Astrocyte of the spinal cord (primary cell): ENCODE measurements at places on chromosomes 1 and 21.

GRCh38 chr1:22761821-22762220, 51.2 kb downstream of the EPHB2 start:
- DNase-seq, result no peak

GRCh38 chr1:161749509-161750407, at the start of gene DUSP12:
DUSP12 (plus strand) TSS chr1:161749786; CDS start chr1:161749802, 16 bp downstream.
- peak; percentile 96 for DNase-seq

DNA sequence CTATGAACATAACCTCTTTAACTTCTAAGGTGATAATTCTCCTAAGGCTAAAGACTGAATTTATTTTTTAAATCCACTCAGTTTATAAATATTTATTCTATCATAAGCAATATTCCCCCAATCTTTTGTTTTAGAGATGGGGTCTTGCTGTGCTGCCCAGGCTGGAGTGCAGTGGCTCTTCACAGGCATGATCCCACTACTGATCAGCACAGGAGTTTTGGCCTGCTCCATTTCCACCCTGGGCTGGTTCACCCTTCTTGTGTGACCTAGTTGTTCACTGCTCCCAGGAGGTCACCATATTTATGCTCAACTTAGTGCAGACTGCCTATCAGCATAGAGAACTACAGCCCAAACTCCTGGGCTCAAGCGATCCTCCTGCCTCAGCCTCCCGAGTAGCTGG, 38.6 kb downstream of the LPGAT1 start:
- DNase-seq, result no peak

GRCh38 chr21:33394260-33394659, 9.0 kb upstream of the IFNGR2 start:
- DNase-seq, result no peak

DNA sequence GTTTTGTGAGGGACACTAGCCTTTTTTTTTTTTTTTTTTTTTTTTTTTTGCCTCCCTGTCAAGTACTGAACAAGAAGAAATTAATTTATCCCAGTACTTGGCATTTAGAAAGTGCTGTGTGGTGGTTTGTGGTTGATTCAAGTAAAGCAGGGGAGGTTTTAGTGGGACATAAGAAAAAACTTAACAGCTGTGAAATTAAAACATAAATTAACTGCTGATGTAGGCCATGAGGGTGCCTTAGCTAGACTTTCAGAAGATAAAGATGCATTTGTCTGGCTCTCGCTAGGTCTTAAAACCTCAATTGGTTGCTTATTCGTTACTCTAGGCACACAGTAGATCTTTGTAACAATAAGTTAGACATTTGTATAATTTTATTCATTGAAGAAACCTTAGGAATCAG, 52.3 kb downstream of the SPATA46 start:
- DNase-seq, result no peak

DNA sequence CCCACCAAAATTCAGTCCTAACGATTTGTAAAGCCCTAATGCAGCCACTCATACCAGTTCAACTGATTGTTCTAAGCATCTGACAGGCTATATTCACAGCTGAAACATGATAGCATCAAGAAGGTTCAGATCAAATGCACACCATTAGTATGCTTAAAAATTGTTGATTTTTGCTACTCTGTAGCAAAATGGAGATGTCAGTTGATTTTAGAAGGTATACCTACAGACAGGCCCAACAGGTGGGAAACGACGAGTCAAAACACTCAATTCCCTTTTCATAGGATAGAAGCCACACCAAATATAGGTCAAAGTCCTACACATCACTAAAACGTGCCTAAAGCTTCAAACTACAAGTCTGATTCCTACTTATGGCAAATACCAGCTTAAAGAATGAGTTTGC, 6.7 kb downstream of the SFPQ start:
- DNase-seq, result no peak

GRCh38 chr21:28885853-28886177, 106.9 kb downstream of the LTN1 start:
- no peak for DNase-seq

GRCh38 chr1:246947255-246947654, 15.5 kb upstream of the AHCTF1 start:
- DNase-seq, result peak; percentile 87

- DNase-seq, result peak; percentile 15
Observed at GRCh38 chr1:108610073-108610472, 50.2 kb downstream of the EEIG2 start.

GRCh38 chr1:89363196-89363595, 663 bp upstream of the GBP6 start:
- DNase-seq, result peak; percentile 4

DNA sequence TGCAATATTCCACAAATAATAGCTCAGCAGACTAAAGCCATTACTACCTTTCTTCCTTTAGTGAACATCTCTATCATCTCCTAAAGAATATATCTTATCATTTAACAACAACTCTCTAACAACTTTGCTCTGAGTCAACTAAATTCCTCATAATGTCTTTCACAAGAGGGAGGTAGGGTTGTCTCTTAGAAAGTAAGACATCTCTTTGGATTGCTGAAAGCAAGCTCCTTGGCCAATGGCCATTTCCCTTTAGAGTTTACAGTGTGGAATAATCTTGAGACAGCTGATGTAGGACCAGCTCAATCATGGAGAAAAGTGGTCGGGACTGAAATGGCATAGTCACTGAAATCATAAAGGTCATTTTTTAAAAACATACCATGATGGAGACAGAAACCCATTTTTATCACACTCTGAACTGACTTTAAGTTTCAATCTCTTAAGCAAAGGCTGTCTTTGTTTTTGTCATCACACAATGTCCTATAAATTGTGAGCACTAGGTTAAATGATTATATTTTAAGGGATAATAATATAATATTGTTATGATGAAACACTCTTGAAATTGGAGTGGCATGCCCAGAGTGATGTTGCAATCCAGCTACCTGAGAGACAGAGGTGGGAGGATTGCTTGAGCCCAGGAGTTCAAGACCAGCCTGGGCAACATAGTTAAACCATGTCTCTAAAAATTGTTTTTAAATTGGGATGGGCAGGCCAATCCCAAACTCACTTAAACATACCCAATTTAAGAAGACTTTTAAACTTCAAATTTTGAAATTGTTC, 91.1 kb downstream of the SLC44A5 start:
- DNase-seq, result no peak

DNA sequence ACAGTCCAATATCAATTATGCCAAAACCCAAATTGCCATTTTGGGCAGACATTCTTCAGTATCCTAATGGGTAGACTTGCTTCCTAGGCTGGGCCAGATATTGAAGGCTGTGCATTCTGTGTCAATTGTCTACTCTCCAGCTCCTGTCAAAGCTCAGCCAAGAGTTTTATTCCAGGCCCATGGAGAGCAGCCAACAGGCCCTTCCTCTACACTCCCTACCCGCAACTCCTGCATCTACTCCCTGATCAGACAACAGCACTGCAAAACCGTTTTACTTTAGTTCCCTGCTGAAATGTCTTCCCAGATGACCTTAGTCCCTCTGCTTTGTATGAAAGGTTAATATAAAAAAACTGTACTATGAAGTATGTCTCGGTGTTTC, 6.6 kb upstream of the ADORA3 start:
- no peak for DNase-seq

- DNase-seq, result no peak
Observed at GRCh38 chr1:171107262-171107940, 16.7 kb downstream of the FMO3 start.

- DNase-seq, result no peak
Observed at GRCh38 chr1:59057796-59058195, 239.1 kb upstream of the FGGY start.

DNA sequence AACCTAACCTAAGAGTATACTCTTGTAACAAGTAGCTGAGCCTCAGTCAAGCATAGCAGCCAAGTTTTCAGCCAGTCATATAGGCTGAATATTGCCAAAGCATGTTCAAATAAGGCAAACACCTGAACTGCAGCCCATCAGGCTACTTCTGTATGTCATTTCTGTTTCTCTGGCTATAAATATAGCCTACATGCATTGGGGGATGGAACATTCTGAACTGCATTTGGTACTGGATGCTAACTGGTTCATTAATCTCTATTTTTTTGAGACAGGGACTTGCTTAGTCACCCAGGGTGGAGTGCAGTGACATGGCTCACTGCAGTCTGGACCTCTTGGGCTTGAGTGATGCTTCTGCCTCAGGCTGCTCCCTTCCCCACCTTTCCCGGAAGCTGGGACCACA, 37.3 kb downstream of the MAST2 start:
- DNase-seq, result no peak

- DNase-seq, result peak; percentile 50
Observed at GRCh38 chr1:115469703-115470476, 131.8 kb upstream of the NGF start.

GRCh38 chr1:225733254-225733653, 44.4 kb upstream of the SRP9 start:
- DNase-seq, result no peak

- DNase-seq, result peak; percentile 18
Observed at GRCh38 chr1:95742591-95743089, 508.6 kb downstream of the RWDD3 start.

GRCh38 chr1:213008564-213008963, 7.1 kb downstream of the ANGEL2 start:
- no peak for DNase-seq

DNA sequence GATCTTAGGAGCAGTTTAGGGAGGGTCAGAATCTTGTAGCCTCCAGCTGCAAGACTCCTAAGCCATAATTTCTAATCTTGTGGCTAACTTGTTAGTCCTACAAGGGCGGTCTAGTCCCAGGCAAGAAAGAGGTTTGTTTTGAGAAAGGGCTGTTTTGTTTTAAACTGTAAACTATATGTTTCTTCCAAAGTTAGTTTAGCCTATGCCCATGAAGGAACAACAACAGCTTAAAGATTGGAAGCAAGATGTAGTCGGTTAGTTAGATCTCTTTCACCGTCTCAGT, 62.0 kb downstream of the SLC16A1 start:
- no peak for DNase-seq

GRCh38 chr1:180365039-180365438, 135.0 kb downstream of the LHX4 start:
- no peak for DNase-seq

DNA sequence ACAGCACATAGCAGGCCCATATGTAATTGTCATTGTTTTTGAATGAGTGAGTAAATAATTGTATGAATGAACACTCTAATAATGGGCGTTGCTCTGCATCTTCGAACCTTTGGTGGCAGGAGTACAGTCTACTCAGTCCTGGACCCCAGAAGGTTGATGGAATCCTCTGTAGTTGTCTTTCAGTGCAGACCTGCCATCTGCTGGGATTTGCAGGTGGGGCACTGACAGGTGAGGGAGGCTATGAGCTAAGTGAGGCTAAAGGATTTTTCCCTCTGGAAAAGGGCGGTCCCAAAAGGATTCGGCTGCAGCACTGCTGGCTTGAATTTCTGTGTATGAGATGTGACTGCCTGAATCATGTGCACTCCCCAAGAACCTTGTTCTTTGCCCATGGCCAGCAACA, 53.4 kb downstream of the PLXNA2 start:
- DNase-seq, result no peak

- no peak for DNase-seq
Observed at GRCh38 chr1:206802401-206802800, 30.1 kb upstream of the IL10 start.

GRCh38 chr1:179197690-179198297, 31.7 kb downstream of the ABL2 start:
- no peak for DNase-seq

DNA sequence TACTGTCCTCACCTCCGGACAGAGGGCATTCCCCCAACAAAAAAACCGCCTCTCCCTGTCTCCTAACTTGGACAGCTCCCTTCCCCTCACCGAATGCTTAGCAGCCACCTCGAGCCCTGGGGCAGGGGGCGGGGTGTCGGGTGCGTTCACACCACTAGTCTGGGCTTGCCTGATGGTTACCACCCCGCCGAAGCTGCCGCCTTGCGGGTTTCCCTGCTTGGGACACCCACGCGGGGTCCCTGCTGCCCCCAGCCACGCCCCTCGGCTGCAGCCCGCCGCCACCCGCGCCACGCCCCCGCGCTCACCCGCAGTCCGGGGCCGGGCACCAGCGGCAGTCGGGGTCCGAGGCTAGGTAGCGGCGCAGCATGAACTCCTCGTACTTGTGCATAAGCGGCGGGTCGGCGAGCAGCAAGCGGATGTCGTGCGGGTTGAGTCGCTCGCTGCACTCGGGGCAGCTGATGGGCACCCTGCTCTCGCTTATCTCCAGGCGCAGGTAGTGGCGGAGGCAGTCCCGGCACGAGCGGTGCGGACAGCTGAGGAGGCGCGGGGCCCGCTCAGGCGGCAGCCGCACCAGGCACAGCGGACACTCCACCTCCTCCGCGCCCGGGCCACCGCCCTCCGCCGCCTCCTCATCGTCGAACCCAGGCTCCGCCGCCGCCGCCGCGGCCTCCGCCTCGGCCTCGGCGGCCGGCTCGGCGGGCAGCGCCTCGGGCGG, 706 bp downstream of the RNF19B start:
- peak; percentile 30 for DNase-seq

GRCh38 chr1:208083016-208083714, 161.0 kb downstream of the PLXNA2 start:
- no peak for DNase-seq

- DNase-seq, result no peak
Observed at GRCh38 chr1:246068619-246069509, 438.2 kb downstream of the SMYD3 start.

DNA sequence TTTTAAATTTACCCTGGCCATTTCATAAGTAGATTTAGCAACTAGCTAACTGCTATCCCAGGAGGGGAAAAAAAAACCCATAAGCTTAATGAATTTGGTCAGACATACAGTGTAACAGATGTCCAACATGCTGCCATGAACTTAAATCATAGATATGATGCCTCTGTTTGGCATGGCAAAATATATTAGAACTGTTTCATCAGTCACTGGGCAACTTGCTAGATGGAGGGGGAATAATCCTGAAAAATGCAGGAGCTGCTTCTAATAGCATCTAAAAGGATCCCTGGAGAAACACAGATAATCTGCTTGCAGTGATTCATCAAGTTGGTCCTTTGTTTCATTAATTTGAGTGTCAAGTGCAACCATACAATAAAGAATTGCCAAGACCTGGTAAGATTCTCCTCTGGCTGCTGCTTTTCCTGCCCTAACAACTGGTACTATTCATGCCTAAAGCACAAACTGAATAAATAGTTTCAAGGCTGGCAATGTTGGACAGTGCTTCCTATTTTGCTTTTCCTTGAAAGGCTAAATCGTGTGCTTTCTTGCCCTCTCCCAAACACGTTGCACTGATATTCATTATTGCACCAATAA, 1.5 kb upstream of the ST6GALNAC5 start:
- no peak for DNase-seq

DNA sequence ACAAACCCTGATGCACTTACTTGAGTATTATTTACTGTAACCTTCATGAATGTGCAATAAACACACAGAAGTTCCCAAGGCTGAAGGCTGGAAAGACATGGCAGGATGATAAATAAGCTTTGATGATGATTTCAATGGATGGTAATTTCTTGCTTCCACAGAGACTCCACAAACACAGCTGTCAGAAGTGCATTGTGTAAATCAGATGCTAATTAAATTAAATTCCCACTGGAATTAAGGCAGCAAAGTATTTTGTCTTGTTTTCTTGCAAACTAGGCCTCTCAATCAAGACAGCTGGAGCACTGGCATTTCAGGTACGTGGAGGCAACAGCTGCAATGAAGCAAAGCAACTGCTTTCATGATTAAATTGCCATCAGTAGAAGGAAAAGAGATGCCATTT, 24.1 kb downstream of the FAM177B start:
- DNase-seq, result no peak

- DNase-seq, result no peak
Observed at GRCh38 chr1:201739492-201740085, 89.4 kb upstream of the IPO9 start.

GRCh38 chr1:210568631-210569030, 239.9 kb downstream of the HHAT start:
- no peak for DNase-seq
